Nucleus accumbens (tissue), 56 donors: ENCODE measurements at places on chromosomes 1 and 21.
A peak's percentile ranks its signal among the peaks of the same experiment; 100 is the strongest.

DNA sequence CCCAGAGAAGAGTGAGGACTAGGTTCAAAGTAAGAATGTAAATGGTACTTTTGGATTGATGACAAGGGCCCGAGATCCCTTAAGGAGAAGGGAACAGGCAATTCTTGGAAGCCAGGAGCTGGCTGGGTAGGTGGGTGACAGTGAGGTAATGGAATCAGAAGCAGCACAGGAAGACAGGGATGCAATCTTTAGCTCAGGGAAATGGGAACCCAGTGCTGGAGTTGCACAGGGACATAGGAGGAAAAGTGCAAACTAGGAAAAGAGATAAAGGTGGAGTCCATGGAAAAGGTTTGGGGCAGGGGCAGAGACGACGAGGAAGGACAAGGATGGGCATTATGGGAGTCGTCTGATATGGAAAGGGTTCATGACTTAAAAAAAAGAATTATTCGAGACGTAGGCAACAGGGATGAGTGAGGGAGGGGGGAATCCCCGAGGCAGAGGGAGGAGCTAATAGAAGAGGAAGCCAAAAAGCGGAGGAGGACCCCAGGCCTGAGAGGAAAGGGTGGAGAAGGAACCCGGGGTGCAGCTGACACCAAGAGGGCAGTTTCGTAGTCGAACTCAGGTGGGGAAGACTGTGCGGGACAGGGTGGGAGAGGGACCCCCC lies 495 bp downstream of the PI4KB start:
- no peak for DNase-seq

GRCh38 chr1:248853663-248854375 lies 5.1 kb downstream of the ZNF692 start:
- no peak for DNase-seq

GRCh38 chr1:160206036-160206389 lies 829 bp downstream of the PEA15 start:
- DNase-seq = peak; percentile 26

DNA sequence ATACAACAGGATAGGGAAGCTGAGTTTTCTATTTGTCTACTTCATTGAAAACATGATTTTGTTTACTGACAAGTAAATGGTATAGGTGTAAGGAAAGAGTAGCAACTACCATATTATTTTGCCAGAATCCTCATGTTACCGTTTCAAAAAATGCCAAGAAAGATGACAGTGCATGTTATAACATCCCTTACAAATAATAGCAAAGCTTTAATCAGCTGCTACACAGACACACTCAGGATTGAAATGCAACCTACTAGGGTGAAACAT lies 331.5 kb downstream of the CHRM3 start:
- DNase-seq = no peak

DNA sequence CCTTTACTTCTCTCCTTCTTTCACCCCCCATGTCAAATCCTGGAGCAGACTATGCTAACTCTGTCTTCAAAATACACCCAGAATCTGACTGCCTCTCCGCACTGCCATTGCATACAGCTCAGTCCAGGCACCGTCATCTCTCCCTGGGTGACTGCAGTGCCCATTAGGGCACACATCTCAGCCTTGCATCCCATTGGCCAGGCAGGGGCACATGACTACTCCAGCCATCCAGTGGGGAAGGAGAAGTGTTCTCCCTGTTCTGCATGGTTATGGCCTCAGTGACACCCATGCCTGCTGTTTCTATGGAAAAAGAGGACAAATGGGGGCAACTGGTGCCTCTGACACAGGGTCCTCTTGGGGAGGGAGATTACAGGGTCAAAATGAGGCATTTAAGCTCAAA lies 270.5 kb downstream of the MATN1 start:
- no peak for DNase-seq

- no peak for DNase-seq
These were observed 125.8 kb upstream of the HOOK1 start for GRCh38 chr1:59688976-59689375.

- no peak for DNase-seq
These were observed 366.5 kb downstream of the SIPA1L2 start for GRCh38 chr1:232263452-232263851.

- DNase-seq = no peak
These were observed 1963.0 kb downstream of the NCAM2 start for GRCh38 chr21:22961258-22961657.

DNA sequence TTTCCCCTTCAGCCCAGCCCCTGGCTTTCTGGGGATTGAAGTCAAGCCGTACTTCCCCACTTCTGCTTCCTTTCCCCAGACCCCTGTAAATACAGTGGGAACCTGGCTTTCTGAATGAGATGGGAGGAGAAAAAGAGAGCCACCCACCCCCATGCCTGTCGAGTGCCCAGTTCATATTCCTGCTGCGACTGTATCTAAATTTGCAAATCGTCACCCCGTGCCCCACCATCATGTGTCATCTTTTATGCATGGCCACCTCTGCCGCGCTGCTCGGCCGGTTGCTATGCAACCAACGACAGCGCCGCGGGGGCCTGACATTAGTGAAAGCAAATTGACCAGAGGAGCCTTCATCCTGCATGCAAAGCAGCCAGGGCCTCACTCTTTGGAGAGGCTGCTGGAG lies 143.0 kb downstream of the ELAVL4 start:
- no peak for DNase-seq

DNA sequence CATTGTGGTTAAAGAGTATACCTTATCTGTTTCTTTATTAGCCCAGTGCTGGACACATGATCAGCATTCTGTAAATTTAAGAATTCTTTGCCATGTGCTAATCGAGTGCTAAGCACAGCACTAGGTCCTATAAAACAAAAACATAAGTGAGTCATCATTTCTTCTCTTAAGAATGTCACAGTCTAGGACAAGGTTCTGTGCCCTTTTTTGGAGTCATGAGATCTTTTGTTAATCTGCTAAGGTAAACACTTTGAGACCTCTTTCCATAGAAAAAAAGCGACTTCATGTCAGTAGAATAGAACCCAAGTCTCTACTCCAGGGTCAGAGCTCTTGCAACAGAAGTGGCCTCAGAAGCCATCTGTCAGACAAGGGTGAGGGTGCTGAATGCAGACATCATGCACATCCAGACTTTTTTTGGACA lies 70.0 kb upstream of the NFIA start:
- DNase-seq = no peak

DNA sequence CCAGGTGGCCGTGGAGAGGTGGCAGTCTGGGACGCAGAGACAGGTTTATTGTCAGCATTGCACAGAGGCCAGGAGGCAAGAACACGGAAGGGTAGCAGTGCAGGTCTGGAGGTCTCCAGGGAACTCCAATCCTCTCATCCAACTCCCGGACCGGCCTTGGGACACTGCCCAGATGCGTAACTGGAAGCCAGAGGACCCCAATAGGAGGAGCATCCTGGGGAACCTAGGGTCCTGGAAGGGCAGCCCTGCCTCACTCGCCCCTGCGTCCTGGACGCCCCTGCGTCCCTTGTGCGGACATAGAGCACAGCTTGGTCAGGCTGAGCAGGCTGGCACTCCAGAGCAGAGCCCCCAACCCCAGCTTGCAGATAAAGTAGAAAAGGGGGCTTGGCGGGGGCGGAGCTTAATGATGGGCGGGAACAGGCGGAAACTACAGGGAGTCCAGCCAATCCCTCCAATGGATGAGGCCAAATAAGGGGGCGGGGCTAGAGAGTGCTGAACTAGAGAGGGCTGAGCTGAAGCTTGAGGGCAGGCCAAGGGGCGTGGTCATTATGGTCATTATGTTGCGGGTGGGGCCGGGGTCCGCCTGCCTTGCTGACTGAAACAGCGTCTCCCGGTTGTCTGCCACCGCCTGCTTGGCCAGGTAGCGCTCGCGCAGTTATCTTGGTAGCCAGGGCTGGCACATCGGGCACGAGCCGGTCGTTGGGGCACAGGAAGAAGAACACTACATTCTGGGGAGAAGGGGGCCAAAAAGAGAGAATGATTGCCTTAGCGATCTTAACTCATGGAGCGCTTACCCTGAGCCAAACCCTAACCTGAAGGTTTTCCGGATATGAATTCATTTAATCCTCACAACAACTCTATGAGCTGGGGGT lies 3.7 kb upstream of the ARHGEF19 start:
- DNase-seq = peak; percentile 59

DNA sequence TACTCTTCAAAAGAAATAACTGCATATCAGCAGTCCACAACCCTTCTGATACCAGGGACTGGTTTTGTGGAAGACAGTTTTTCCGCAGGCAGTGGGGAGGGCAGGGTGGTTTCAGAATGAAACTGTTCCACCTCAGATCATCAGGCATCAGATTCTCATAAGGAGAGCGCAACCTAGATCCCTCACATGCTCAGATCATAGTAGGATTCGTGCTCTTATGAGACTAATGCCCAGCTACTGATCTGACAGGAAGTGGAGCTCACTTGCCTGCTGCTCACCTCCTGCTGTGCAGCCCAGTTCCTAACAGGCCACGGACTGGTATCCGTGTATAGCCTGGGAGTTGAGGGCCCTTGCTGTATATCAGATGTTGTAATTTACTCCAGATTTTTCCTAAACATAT lies 11.5 kb downstream of the RO60 start:
- DNase-seq = no peak

GRCh38 chr1:56227401-56227800 lies 352.0 kb downstream of the PLPP3 start:
- DNase-seq = no peak

GRCh38 chr1:24149866-24150233 lies 6.9 kb upstream of the IL22RA1 start:
- no peak for DNase-seq

- DNase-seq = no peak
These were observed 196.7 kb downstream of the LRRC40 start for GRCh38 chr1:70008660-70009059.

DNA sequence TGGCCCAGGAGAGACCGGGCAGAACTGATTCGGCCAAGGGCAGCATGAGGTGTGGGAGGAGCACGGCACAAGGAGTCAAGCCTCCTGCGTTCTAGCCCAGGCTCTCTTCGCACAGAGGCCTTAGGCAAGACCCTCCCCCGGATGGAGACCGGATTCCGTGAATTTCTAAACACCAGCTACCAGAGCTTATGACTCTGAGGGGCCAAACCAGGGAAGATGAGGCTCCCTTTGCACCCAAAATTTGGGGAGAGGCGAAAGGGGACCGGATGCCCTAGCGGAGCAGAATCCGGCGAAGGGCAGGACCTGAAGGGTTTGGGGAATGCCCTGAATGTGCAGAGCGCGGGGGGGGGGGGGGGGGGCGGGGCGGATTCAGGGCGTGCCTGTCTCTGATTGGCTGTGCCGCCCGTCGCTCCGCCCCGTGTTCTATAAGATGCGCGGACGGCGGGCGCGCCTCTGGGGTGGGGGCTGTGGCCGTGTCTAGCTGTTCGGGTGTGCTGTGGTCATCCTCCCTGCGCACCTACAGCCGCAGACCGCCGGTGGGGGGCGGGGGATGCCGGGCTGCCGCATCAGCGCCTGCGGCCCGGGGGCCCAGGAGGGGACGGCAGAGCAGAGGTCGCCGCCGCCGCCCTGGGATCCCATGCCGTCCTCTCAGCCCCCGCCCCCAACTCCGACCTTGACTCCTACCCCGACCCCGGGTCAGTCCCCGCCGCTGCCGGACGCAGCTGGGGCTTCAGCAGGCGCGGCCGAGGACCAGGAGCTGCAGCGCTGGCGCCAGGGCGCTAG lies at the start of gene TRNP1:
TSS of gene TRNP1 (plus strand) at position 456 of the 783 bp plus-strand sequence. CDS start at position 551, 95 bp downstream.
- peak; percentile 59 for DNase-seq

- peak; percentile 87 for DNase-seq
These were observed 27.8 kb downstream of the ILDR2 start for GRCh38 chr1:166947398-166948043.

DNA sequence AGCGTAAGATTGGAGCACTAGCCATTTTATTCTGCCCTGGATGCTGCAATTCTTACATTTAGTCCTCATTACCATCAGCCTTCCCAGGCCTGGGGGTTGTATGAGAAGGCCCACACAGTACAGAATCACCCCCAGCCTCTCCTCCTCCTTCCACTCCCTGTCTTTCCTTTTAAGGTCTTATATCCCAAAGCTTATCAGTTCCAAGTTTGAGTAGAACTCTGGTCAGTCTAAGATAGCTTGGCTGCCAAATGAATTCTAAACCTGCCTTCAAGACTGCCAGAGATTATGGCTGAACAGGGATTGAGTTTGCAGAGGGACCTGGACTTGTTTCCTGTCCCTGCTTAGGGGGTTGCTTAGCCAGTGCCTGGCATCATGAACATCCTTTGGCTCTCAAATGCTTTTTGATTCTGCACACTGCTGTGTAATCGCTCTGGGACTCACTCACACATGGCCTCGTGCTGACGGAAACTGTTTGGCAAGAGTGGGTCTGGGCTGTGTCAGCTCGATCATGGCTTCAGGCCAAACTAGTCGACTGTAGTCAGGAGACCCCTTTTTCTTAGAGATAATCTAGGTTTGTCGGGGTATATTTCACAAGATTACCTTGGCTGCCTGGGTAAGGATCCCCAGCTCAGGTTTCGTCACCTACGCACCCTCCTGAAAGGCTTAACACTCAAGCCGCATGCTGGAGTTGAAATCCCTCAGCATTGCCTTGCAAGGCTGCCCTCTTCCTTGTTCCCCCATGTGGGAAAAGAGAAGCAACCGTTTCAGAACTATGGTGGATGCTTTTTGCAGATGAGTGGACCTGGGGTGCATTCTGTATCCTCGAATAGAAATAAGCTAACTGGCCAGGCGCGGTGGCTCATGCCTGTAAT lies 252.6 kb downstream of the NFIA start:
- DNase-seq = no peak

DNA sequence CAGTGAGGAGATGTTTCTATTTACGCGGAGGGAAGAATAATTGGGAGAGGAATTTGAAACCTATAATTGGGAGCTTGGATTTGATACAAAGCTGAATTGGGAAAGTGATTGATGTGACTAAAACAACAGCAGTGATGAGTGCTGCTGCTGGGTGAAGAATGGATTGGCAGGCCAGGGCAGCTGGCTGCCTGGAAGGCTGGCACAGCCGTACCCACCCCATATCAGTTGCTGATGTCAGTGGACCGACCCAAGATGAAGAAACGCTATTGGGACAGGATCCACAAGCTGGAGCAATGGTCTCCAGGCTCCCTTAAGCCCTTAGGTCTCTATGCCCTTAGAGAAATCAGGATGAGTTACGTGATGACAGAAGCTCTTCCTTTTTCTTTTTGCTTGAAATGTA lies 47.4 kb downstream of the GRIK1 start:
- DNase-seq = no peak

DNA sequence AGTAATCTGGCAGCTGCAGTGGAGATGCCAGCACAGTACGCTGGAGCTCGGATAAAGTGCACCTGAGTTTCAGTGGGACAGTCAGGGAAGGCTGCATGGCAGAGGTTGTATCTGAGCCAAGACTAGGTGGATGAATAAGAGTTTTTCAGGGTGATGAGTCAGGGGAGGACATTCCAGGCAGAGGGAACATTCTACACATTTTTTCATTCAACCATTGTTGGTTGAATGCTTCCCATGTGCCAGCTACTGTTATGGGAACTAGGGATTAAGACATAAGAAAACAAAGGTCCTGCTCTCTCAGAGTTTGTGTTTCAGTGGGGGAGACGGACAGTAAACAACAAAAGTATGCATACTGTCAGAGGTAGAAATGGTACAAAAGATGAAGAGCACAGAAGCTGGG lies 5.2 kb downstream of the LEPR start:
- no peak for DNase-seq

- DNase-seq = no peak
These were observed 41.4 kb downstream of the ACOT7 start for GRCh38 chr1:6352138-6352563.
